ENCODE measurements at places on chromosomes 2 and 18.
A peak's percentile ranks its signal among the peaks of the same experiment; 100 is the strongest.

DNA sequence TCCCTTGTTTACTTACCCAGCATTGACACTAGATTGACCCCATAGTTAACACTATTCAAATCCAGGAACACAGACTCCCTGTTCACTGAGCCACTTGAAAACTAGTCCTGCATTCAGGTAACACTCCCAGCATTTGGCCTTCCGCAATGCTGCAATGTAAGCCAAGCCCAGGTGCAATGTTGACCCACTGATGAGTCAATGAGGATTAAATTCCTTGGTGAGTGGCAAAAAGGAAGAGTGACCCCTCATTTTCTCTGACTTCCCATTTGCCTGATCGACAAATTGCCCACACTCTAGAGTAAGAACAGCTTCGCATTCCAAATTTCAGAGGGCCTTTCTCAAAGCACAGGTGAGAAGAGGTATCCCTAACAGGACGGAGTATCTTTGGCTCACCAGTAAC, 251.9 kb downstream of the FBXO15 start:
- no peak for DNase-seq

- no peak for DNase-seq
Observed at GRCh38 chr2:148914463-148914862, 39.4 kb downstream of the KIF5C start.

- DNase-seq = peak; percentile 15
Observed at GRCh38 chr2:136527560-136527959, 237.8 kb upstream of the THSD7B start.

GRCh38 chr18:21489119-21489750, 111.3 kb downstream of the ESCO1 start:
- DNase-seq = peak; percentile 63

- DNase-seq = peak; percentile 17
Observed at GRCh38 chr2:26172189-26172870, 558 bp upstream of the GAREM2 start.
